ENCODE measurements at places on chromosomes 2 and 18.

- no peak for DNase-seq
Measured at GRCh38 chr2:174924061-174924693, 81.0 kb downstream of the CHN1 start.

- peak; percentile 64 for DNase-seq
Measured at GRCh38 chr2:18435426-18436037, 124.9 kb downstream of the RDH14 start.

DNA sequence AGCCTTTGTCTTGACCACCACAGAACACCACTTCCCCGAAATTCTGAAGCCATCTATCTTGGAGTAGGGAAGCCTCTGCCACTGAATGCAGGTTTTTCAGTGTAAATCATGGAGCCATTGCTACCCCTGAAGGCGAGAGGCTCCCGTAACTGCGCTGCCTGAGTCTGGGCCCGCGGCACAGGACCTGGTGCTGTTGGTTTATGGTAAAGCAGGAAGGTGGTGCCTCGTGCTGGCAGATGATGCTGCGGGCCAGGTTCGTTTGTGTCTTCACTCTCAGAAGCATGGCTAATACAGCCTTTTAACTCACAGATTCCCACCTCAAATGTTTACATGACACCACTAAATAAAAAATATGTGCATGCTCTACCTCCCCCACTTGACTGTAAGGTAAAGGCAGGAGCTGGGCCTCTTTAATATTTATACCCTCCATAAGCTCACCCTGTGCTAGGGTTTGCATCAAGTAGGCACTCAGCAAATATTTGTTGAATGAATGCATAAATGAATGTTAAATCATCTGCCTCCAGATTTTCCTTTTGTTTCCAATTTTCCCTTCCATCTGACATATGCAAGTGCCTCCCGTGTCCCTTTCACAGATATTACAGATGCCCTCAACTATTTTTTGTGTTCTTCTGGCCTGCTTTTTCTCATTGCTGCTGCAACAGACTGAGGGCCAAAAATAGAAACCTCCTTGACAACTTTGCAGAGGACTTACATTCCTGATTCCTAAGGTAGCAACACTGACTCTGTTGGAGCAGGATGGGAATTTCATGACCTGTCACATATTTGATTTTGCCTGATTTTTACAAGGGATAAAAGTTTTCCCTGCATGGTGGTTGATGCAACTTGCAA, 83.5 kb upstream of the CPO start:
- DNase-seq, result peak; percentile 37

DNA sequence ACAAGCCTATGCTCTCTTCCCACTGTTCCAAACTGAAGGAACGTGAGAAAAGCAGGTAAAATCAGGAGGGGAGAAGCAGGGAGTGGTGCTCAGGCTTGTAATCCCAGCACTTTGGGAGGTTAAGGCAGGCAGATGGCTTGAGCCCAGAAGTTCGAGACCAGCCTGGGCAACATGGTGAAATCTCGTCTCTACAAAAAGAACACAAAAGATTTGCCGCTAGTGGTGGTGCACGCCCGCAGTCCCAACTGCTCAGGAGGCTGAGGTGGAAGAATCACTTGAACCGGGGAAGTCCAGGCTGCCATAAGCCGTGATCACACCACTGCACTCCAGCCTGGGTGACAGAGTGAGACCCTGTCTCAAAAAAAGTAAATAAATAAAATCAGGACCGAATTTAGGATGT, 1.3 kb upstream of the TMSB10 start:
- DNase-seq, result no peak

- DNase-seq, result no peak
Measured at GRCh38 chr2:43472527-43473194, 123.2 kb downstream of the THADA start.

GRCh38 chr2:209383212-209383611, 40.6 kb upstream of the MAP2 start:
- DNase-seq, result peak; percentile 37

GRCh38 chr2:145157741-145158591, 638.0 kb upstream of the ZEB2 start:
- peak; percentile 69 for DNase-seq

DNA sequence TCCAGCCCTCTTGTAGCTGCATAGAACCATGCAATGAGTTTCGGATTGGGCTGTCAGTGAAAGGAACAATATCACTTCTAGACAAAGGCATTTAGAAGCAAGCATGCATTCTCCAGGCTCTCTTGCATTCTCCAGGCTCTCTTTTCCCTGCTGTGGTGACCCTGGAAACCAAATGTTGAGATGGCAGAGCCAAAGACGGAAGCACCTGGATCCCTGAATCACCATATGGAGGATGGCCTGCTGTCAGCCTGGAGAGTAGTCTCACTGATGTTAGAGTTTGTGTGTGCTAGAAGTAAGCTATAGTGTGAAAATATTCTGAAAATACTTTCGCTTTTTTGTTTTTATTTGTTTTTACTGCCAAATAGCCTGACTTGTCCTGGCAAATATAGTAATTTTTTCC, 203.9 kb downstream of the C1D start:
- no peak for DNase-seq

DNA sequence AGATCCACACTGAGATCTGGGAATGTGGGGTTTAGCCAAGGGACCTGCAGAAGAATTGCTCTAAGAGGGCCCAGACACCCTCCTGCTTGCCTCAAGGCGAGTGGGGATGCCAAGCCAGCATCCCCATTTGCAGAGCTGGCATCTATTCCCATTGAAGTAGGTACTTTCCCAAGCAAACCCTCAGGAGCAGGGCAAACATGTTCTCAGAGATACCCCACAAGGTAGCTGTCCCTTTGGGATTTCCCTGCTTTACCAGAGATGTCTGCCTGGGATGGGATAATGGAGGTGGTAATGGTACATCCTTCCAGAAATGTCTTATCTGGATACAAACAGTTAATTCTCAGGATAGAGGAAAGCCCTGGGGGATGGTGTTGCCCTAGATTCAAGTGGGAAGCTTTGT, 51.2 kb downstream of the GYPC start:
- DNase-seq, result no peak

GRCh38 chr2:39618736-39619135, 47.0 kb upstream of the TMEM178A start:
- DNase-seq, result no peak

GRCh38 chr18:34710458-34710914, 388 bp downstream of the DTNA start:
- peak; percentile 30 for DNase-seq

DNA sequence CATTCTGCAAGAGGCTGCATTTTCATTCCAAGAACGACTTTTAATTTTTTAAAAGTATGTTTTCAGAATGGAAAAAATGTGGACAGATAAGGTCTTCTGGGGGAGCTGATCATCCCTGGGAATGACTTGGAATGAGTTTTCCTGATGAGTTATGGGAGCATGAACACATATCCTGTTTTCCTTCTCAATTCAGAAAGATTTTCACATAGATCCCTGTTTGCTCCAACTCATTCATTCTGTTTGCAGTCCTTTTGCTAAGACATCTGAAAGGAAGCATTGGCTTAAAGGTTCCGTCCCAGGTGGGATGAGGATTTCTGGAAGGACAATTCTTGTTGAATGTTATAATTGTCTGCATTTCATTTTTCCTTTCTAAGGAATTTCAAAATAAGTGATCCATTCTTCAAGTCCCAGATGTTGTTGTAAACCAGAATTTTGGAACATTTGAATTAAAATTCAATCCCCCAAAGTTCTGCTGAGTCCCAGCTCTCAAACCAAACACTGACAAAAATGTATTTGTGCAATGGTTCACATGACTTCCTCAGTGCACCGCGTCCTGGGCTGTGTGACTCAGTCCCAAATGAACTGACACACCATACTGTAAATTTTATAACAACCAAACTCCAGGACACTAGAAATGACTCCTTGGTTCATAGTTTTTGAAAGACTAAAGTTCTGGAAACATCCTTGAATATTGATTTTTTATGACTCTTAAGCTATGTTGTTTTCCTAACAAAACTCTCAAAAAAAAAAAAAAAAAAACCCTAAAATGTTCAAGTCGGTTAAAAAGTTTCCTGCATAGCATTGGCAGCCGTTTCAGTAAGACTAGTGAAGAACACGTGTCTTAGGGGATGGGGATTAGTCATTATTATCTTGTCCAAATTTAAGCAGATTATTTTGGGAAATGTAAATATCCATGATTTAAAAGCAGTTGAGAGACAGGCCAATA, 281.8 kb upstream of the TCF4 start:
- DNase-seq, result peak; percentile 86

- DNase-seq, result no peak
Measured at GRCh38 chr2:2639251-2640139, 308.4 kb upstream of the MYT1L start.

DNA sequence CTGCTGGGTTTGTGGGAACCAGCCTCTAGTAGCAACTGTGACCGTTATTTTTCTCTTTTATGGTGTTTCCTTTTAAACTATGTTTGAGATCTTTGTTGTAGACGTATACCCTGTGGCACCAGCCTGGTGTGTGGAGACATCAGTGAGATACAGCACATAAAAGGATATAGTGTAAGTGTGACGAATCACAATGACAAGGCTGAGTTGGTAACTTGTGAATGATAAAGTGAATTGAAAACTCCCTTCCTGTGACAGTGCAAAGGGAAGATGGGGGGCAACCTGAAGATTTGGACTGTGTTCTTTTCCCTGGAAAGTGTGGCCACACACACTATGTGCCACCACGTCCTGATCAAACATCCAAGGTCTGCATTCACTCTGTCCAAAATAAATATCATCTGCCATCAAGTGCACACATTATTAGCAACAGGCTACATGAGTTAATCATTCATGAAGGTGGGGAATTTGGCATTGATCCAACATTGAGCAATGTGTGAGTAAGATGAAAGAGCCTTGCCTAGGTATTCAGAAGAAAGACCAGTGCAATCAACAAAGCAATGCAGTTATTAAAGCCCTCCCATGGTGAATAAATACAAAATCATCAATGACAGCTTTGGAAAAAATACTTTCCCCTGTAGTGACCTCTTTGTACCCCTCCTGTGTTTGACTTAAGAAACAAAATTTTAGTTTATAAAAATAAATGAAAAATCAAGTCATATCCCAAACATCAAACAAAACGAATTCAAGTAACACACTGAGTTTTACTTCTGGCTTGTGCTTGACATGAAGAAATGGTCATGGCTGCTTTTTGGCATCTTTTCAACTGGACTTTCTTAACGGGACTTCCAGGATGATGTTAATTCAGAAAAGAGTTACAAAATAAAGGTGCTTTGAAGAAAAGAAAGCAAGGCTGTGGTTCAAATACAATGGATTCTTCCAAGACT, 1280.5 kb upstream of the ZEB2 start:
- no peak for DNase-seq

DNA sequence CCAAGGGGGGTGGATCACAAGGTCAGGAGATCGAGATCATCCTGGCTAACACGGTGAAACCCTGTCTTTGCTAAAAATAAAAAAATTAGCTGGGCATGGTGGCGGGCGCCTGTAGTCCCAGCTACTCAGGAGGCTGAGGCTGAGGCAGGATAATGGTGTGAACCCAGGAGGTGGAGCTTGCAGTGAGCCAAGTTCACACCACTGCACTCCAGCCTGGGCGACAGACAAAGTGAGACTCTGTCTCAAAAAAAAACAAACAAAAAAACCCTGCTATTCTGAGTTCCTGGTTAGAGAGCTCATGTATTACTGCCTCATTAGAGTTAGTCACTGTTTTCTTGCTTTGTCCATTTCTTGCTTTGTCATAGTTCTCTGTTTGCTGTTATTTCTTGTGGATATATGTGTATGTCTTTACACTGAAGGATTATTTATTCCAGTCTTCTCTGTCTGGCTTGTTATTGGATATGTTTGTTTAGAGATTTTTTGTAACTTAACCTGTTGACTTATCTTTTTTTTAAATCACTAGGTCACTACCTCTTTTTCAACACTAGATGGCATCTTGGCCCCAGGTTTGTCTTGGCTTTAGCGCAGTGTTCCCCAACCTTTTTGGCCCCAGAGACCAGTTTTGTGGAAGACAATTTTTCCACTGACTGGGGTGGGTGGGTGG, 17.0 kb downstream of the TTLL4 start:
- DNase-seq, result peak; percentile 38

DNA sequence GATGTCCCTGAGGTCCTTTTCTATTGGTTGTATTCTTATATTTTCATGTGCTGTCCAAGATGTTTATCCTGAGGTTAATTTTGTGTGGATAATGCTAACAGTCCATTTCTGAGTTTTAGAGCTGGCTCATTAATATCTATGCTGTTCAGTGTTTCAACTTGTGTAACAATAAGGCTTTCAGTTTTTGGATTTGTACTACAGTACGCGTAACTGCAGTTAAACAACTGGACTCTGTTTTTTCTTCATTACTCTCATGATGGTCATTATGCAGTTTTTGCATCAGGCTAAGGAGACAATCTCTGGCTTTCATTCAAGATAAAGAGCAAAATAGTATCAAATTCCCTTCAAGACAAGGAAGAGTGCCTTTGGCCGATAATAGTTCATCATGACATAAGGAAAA, 1364.8 kb downstream of the DPP10 start:
- no peak for DNase-seq

- no peak for DNase-seq
Measured at GRCh38 chr2:96839293-96839874, 4.4 kb downstream of the ANKRD23 start.

DNA sequence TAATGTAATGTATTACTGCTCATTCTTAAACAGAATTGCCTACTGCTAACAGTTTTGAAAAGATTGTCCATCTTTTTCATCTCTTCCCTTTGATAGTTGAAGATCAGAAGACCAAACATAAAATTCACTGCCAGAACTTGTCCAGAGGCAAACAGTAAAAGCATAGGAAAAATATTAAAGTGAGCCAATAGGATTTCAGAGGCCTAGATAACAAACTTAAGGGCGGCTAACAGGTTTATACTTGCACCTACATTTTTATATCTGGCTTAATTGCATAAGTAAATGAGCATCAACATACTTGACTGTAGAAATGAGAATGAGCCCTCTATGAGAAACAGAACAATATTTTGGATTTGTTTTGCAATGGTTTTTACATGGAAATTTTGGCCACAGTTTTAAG, 30.3 kb downstream of the ZC3H15 start:
- no peak for DNase-seq

DNA sequence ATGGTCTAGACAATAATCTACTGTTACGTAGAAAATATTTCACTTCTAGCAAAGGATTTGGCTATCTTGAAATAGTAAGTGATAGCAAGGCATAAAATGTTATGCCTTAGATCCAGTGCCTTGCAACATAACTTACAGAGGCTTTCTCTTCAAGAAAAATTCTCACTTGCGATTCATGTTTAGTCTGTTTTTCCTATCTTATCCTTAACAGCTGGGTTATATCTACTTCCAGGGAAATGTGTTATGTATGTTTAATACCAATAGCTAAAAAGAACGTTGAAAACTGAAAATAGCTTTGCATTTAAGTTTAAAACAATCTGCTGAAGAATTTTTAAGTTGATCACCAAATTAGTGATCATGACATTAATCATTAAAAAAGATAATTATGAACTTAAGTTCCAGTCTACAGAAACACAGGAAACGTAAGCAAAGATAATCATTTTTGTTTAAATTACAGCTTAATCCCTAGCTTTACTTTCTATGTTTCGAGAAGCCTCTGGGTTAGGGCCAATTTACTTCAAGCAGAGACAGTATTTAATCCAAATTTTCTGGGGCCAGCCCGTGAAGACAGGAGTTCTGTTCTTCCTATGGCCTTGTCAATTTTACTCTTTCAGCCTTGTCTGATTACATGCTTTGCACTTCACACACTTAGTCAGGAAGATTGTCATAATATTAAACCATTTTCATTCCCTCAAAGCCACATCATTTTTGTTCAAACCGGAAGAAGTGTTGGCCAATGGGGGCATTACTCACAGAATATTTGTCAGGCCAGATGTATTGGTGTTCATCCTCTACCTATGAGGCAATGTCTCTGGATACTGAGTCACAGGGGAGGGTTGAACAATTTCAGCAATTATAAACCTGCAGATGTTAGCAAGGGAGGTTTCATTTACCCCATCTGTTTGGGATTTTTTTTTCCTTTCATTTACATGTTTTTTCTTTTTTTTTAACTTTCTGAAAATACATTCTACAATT, 1132.9 kb upstream of the ZEB2 start:
- peak; percentile 74 for DNase-seq
